ENCODE measurements at places on chromosomes 6 and 20. TPM values are rescaled to one million over a fixed set of nuclear protein-coding genes. Genes with fewer than 3 reads are reported as not detected.

DNA sequence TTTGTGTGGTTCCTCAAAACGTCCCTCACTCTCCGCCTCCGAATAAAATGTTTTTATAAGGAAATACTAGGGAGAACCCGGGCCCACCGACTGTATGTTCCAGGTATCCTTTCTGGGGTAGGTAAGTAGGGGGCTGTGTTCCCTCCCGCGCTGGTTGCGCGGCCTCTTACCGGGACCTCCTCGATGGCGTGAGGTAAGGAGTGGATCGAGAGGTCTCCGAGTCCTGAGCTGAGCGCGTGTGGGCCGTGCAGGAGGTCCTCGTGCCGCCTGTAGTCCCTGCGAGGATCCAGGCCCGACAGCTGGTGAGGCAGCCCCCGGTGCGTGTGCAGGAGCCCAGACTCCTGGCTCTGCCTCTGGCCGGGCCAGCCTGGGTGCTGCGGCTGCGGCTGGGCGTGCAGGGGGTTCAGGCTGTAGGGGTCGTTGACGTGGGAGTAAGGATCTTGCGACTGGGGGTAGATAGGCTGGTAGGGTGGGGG lies 5.1 kb downstream of the TFAP2A start:
- DNase-seq, result no peak

GRCh38 chr20:13402171-13402760 lies 181.2 kb downstream of the ISM1 start:
- no peak for DNase-seq

DNA sequence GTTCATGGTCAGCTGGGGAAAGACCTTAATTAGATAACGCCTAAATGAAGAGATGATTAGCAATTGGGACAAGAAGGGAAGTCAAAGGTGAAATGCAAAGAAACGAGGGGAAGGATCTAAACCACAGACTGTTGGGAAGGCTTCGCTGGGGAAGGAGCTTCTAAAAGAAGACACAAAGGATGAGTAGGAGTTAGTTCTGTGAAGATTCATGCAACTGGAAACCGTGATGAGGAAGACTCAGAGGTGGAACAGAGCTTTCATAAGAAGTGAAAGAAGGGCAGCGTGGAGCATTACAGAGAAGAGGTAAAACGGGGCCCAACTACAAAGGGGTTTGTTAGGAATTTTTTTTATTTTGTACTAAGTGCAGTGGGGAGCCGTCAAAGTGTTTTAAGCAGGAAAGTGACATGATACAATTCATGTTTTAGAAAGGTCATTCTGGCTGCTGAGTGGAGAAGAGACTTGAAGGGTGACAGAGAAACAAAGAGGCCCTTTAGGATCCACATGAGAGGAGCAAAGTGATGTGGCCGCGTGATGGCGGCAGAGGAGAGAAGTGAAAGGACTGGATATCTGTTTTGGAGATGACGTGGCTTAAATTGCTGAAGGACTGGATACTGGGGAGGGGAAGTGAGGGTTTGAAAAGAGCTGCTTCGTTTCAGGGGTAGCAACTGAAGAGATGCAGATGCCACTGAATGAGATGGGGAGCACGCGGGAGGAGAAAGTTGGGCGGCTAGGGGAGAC lies 33.6 kb downstream of the TTI1 start:
- no peak for DNase-seq

DNA sequence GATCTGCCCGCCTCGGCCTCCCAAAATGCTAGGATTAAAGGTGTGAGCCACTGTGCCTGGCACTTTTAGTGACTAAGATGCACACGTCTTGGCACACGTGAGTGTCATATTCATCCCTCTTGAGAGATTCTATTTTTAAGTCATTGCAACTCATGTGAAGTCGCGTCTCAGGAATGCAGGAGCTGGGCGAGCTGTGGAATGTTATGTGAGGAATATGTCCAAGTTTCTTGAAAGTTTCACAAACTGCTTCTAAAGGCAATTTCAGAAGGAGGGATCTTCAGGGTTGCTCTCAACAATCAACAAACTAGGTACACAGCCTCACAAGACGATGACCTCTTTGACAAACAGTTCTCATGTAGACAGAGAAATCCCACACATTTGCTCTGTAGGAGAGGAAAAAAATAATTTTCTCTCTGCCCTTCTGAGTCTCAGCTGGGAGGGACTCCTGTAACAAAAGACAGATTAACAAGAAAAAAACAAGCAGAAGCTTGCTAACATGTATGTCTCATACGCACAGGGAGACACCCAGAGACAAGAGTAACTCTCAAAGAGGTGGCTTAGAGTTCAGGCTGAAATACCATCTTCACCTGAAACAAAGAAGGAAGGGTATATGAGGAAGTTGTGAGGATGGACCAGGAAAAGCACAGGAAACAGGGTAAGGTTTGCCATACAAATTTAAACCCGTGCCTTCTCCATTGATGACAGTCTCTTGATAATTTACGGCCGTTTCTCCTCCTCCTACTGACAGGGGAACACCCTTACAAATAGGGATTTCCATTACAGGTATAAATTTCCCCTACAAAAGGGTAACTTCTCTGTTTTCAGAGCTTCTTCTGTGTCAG lies 45.3 kb upstream of the FAM50B start:
- DNase-seq, result no peak

DNA sequence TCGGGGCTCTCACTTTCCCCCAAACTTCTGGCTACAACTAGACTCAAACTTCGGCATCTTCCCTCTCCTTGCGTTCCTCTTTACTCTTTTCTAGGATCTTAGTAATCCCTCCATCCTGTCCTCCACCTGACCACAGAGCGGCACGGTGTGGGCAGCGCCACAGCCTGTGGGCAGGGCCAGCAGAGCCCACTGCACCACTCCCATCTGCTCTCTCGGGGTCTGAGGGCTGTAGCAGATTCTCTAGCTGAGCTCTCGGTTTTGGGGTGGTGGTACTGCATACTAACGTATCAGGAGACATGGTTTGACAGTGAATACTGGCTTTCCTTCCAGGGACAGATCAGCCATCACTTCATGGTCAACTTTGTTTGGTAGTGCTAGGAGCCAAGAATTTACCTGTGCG lies 57.4 kb downstream of the EZR start:
- DNase-seq, result no peak

GRCh38 chr20:61730631-61731362 lies 334.9 kb downstream of the TAF4 start:
- DNase-seq, result no peak

GRCh38 chr6:2426561-2427340 lies 181.3 kb upstream of the GMDS start:
- no peak for DNase-seq

DNA sequence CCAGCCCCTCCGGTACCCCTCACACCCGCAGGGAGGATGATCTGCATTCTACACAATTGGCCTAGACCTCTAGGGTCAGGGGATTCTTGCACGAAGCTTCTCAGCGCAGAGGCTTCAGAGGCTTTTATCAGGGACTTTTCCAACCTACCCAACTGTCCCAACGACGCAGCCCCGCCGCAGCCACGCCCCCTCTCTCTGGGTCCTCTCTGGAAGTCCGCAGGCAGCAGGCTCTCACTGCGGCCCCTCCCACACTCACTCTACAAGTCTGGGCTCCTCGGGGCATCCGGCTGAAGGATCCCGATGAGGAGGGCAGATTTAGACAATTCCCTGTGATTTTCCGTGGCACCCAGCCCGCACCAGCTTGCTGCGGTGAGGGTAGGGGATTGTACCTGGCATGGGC lies 227.7 kb upstream of the RNF24 start:
- DNase-seq, result no peak

GRCh38 chr6:106927531-106928398 lies 46.8 kb downstream of the CD24 start:
- DNase-seq, result no peak

DNA sequence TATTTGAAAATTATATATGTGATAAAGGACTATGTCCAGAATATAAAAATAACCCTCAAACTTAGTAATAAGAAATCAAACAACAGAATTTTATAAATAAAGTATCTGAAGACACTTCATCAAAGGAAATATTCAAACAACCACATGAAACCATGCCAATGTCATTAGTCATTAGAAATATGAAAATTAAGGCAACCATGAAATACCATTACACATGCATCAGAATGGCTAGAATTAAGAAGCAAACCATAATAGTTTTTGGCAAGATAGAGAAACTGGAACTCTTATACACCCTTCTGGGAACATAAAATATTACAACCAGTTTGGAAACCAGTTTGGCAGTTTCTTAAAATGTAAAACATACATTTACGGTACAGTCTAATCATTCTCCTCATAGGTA lies 137.2 kb upstream of the ADGRB3 start:
- DNase-seq, result no peak

GRCh38 chr20:44973053-44973452 lies 6.7 kb downstream of the STK4 start:
- no peak for DNase-seq

GRCh38 chr20:11001764-11002540 lies 328.2 kb upstream of the JAG1 start:
- DNase-seq, result no peak

DNA sequence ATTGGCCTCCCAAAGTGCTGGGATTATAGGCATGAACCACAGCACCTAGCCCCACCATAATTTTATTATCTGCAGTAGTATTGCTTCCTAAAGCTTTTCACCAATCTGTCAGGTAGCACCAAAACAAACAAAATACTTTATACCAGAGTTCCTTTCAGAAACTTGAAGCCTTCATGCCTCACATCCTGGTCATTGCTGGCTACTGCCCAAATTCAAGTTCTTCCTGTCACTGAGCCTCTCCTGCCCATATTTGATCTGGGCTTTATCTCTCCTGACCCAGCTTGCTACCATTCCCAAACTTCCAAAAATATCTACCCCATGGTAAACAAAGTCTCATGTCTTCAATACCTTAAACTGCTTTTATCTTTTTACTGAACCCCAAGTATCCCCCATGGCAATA lies 34.9 kb upstream of the DST start:
- no peak for DNase-seq

- no peak for DNase-seq
Observed at GRCh38 chr20:58702161-58702510, 9.5 kb downstream of the NPEPL1 start.

GRCh38 chr20:16246291-16246690 lies 327.0 kb downstream of the KIF16B start:
- DNase-seq, result no peak

DNA sequence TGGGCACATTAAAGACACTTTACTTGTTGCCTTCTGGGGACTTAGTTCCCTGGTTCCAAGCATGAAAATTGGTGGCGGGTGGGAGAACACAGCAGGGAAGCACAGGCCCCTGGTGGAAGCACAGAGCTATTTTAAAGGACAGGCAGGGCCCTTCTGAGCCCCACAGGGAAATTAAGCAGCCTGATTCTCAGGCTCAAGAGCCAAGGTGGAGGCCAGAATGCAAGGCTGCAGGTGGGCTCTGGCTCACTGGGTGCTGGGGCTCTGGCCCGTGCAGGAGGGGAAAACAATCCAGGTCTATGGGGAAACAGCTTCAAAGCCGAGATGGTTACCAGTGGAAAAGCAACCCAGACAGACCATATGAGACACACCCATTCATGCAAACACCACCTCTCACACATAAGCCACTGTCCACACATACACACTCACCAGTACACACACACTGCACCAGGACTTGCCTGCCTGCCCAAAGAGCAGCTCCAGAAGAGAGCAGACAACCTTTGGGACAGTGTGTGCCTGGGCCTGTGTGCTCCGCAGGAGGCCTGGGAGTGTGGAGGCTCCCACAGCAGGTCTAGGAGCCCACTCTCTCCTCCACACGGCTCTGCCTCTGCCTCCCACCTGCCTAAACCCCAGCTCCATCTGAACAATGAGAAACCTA lies 30.6 kb downstream of the TFEB start:
- DNase-seq, result no peak

DNA sequence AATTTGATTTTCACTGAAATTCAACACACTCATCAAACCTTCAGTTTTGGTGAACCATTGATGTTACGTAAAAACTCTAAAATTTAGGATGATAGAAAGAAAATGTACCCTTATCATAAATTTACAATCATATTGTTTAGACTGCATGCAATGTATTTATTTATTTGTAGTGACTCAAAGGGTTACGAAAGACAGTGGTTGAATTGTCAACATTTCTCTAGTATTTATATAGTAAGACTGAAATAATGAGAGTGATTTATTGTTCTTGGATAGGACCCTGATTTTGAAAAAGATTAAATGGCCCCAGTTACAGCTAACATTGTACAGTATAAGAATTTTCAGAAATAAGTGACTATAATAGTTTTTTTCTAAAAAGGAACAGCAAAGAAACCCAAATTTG lies 591.5 kb downstream of the RFPL4B start:
- no peak for DNase-seq

DNA sequence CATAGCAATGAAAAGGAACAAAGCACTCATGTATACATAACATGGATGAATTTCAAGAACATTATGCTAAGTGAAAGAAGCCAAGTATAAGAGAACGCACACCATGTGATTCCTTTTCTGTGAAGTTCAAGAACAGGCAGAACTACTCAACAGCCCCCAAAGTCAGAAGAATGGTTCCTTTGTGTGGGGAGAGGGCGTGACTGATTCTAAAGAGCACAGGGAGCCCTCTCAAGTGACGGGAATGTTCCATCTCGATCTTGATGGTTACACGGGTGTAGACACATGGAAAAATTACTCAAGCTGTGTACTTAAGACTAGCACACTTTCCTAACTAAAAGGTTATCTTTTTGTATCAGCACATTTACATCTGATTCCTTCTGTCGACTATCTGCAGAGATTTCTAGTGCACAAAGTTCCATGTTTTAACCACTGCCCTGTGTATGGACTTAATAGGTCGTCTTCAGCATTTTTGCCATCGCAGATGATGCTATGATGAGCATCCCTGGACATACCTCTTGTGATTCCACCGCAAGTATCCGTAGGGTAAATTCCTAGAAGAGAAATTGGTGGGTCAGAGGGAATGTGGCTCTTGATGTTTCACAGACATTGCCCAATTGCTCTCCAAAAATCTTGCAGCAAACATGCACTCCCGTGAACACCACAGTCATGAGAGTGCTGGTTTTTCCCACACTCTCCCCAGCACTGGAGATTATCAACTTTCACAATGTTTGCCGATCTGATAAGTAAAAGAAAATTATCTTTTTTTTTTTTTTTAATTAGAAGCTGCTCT lies 279.3 kb downstream of the BMP7 start:
- DNase-seq, result no peak

NEDD9 gene
- 9.7 TPM for total RNA-seq

KHDRBS2 gene
- total RNA-seq, result 35.1 TPM

QKI gene
- total RNA-seq, result 363 TPM

MEP1A gene
- total RNA-seq, result 0.09 TPM

GMPR gene
- total RNA-seq, result 3.9 TPM

CYP21A2 gene
- 1.6 TPM for total RNA-seq

DPPA5 gene
- not detected for total RNA-seq
